ENCODE measurements at places on chromosomes 3 and 15. TPM values are rescaled to one million over a fixed set of nuclear protein-coding genes. Genes with fewer than 3 reads are reported as not detected.

Gene GRK7
- polyA plus RNA-seq, result 0.17 TPM

Gene CCR1
- polyA plus RNA-seq, result 8.0 TPM

Gene GP5
- polyA plus RNA-seq, result 0.59 TPM

DNA sequence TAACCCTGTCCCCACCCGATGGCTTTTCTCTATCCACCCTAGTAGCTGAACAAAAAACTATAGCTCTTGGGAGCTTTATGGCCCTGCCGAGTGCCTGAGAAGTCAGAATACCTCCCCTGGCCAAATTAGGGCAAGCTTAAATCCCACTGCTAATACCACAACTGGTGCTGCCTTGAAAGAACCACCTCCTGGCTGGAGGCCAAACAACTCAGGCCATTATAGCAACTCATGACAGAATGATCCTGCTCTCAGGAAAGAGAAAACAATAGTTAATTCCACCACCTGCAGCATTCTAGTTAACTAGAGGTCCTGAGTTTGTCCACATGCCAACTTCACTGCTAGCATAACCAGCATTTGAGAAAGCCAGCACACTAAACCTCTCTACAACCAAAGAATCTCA is 123.2 kb downstream of the RTP4 start:
- no peak for DNase-seq

DNA sequence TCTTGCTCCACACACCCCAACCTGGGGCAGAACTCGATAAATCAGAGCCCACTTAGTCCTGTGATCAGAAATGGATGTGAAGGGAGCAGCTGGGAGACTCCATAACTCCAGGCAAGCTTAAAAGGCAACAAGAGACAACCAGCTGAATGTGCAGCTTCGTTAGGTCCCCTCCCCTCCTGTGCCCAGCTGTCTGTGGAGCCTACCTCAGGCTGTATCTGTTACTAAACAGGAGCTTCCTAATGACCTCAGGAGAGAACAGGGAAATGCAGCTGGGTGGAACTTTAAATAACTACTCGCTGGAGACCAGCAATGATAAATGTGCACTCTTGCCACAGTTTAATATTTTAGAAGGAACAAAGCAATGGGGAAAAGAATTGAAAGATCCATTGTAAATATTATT is 25.9 kb downstream of the SLC9A9 start:
- DNase-seq, result no peak

GRCh38 chr3:150783920-150784746 is 21.2 kb upstream of the SIAH2 start:
- DNase-seq, result no peak

Measured in right lung (tissue), 10 donors.